ENCODE measurements at places on chromosomes 3 and 15.

- DNase-seq: no peak
Measured at GRCh38 chr3:25585361-25586166, 79.1 kb downstream of the TOP2B start.

- DNase-seq: no peak
Measured at GRCh38 chr3:141992512-141992911, 116.1 kb downstream of the ATP1B3 start.

DNA sequence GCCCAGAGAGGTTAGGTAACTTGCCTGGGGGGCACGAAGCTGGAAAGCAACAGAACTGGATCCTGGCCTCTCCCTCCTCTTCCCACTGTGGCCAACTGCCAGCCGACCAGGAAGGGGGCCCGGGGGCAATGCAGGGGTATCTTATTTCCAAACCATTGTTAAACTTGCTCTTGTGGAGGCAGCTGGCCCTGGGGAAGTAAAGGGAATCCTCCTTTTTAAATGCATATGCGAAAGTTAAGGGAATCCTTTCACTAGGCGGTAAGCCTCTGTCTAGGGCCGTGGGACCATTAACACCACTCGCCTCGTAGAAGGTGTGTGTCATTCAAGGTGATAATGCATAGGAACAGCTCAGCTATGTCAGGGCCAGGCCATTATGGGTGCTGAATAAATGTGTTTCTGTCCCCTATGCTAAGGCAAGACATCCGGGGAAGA is 68.6 kb downstream of the ST6GAL1 start:
- DNase-seq: no peak

DNA sequence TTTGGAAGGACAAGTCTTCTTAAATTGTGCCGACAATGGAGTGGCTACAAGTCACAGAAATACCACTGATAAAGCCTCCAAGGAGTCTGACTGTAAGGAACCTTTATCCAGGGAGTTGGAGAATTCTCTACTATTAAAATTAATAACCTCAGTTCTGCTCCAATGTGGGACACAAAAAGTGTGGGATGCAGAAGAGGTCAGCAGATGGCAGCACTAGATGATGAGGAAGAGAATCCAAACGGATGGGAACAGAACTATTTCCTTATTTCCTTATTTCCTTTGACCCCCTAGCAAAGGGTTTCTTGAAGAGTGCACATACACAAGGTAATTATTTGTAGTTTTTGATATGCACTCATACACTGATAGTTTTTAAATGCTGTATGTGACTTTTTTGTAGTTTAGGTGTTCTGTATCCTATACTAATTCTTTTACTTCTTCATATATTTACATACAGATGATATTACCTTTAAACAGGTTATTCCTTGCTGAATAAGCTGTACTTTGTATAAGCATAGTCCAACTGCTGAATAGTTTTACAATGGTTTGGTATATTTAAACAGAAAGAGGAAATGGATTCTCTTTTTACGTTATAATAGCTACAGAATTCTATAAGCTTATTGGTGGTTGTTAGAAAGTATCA is 25.6 kb upstream of the NLGN1 start:
- DNase-seq: no peak

- DNase-seq: no peak
Measured at GRCh38 chr3:52920841-52921240, 23.5 kb upstream of the STIMATE start.

GRCh38 chr15:75779504-75779903 is 63.7 kb upstream of the UBE2Q2 start:
- no peak for DNase-seq

DNA sequence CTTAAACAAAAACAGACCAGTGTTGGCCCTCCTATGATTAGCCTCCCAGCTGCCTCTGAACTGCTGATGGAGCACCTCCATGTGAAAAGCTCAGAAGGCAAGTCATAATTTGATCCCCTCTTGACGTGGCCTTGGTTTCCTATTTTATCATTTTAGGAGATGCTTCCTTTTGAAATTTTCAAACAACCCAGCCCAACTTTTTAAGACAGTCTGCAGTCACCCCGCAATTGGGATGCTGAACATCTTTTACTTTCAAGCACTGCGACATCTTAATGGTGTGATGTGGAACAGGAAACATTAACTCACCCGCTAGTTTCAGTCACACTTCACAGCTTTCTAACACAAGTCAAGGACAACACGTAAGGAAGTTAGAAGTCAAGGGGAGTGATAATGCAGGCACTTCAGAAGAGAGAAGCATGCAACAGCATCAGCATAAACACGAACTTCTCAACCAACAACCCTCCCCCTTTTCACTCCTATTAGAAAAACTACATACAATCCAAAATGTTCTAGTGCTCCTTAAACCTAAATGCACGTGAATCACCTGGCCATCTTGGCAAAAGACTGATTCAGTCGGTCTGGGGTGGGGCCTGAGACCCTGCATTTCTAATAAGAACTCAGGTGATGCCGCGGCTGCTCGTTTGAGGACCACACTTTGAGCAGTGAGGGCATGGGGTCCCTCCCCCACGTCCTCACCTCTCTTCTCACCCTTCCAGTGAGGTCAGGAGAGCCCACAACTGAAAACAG is 161.5 kb downstream of the FOXP1 start:
- DNase-seq: no peak

DNA sequence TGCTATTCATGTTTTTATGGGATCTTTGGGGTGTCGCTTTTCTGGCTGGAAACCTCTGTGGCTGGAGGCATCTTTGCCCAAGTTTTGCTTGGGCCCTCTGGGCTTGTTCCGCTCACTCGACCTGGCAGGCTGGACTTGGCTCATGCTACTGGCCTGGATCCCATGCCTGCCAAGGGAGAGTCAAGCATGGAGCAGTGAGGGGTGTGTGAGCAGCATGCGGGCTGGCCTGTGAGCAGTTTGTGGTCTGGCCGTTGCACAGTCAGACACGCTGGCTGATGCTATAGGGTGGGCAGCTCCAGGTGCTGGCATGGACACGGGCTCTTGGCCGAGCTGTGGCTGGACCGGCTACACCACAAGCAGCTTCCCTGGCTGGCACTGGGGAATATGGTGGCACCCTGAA is 491.1 kb downstream of the AGBL1 start:
- no peak for DNase-seq

GRCh38 chr15:66389859-66390381 is 3.2 kb downstream of the MAP2K1 start:
- no peak for DNase-seq

DNA sequence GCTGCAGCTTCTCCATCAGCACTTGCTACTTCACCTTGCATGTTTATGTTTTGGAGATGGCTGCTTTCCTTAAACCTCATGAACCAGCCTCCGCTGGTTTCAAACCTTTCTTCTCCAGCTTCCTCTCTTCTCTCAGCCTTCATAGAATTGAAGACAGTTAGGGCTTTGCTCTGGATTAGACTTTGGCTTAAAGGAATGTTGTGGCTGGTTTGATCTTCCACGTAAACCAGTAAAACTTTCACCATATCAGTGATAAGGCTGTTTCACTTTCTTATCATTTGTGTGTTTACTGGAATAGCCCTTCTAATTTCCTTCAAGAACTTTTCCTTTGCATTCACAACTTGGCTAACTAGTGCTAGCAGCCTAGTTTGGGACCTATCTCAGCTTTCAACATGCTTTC is 11.7 kb upstream of the GNAT1 start:
- DNase-seq: no peak

- no peak for DNase-seq
Measured at GRCh38 chr3:12479919-12480427, 4.3 kb upstream of the TSEN2 start.

DNA sequence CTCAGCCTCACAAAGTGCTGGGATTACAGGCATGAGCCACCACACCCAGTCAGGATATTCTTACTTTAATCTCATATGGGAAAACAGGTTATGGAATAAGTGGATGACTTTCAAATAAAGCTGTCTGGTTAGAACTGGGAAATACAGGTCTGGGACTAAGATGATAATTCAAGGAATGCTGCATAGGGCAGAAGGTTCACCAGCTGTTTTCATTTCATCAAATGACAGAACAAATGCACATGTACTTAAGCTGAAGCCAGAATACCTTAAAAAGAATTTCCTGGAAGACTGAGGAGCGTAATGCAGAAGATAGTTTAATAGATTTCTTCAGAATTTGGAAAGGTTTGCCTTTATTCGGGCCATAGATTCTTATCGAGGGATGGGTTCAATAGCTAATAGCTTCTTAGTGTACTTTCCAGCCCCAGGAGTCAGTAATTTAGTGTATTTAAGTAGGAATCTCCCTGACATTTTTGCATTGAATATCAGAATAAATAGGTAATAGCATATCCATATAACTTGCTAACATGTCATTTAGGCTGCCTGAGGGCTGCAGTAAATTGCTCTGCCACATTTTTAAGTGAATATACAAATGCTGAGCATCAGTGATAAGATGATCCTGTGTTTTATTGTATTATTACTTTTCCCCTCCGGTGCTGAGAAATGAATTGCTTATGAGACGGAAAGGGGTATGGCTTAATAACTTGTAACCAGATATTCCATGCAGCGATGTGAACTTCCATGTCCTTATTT is 40.3 kb upstream of the ZNF770 start:
- DNase-seq: no peak

All from activated T-helper 1 cell treated with anti-CD3 and anti-CD28 coated beads, Interleukin-2, amount 50 U/mL, for 16 hours (primary cell).